Stimulated activated CD4-positive, alpha-beta T cell treated with anti-CD3 and anti-CD28 coated beads, Interleukin-15, amount 100 ng/mL, for 24 hours (primary cell): ENCODE measurements at places on chromosomes 12 and 14.

GRCh38 chr12:106321139-106321850 lies 18.8 kb downstream of the TCP11L2 start:
- no peak for DNase-seq

DNA sequence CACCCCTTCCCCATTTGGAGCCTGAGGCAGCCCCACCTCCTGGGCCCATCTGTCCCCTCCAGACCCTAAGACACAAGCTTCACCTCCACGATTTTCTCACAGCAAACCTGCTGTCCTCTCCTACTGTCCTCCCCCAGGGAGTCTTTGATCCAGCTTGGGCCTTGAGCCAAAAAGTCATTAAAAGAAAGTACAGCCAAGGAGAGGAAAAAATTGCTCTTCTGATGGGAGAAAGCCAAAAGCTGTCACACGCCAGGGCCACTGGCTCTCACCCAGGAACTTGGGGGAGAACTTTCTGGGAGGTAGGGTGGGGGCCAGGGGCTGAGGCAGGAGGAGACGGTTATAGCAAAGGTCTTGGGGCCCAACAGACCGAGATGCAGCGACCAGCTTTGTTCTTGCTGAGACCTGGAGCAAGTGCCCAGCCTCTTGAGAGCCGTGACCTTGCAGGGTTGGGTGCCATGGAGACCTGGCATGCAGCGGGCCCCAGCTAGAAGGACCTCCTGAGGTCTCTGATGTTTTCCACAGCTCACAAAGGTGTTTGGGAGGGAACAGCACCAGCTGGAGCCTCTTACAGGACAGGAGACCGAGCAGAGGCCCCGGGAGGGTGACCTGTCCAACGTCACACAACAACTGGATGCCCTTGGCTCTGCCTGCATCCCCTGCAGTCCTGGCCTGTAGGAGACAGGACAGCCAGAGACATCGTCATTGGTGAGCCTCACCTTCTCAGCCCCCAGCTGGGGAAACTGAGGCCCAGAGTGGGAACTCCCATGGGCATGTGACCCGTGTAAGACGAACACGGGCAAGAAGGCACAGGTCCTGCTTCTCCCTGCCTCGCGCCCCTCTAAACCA lies 124.5 kb downstream of the CALM1 start:
- no peak for DNase-seq

- peak; percentile 94 for DNase-seq
These were observed 6.3 kb downstream of the TNFRSF1A start for GRCh38 chr12:6335451-6336078.

DNA sequence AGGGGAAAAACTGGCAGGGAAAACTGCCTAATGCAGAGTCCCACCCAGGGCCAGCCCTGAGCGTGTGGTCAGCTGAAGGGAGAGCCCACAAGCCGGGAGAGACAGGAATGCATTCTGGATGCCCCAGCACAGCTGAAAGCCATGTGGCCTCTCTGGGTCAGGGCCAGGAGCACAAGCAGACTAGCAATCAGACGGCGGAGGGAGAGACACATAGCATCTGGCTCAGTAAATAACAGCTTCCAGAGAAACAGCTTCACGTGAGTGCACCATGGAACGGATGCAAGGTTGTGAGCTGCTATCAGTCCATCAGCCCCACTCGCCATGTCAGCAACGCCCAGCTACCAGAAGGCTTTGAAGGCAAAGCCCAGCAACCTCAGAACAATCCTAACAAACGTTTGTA lies 28.2 kb upstream of the TMEM106C start:
- no peak for DNase-seq

DNA sequence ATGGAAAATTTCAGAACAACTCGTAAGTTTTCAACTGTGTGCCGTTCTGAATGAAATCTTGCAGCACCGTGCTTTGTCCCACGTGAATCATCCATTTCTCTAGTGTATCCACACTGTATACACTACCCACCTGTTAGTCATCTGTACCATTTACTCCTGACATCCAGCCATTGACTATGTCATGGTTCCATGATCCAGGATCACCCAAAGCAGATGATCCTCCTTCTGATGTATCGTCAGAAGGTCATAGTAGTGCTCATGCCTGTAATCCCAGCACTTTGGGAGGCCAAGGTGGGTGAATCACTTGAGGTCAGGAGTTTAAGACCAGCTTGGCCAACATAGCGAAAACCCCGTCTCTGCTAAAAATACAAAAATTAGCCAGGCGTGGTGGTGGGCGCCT lies 122.9 kb downstream of the PPHLN1 start:
- no peak for DNase-seq

DNA sequence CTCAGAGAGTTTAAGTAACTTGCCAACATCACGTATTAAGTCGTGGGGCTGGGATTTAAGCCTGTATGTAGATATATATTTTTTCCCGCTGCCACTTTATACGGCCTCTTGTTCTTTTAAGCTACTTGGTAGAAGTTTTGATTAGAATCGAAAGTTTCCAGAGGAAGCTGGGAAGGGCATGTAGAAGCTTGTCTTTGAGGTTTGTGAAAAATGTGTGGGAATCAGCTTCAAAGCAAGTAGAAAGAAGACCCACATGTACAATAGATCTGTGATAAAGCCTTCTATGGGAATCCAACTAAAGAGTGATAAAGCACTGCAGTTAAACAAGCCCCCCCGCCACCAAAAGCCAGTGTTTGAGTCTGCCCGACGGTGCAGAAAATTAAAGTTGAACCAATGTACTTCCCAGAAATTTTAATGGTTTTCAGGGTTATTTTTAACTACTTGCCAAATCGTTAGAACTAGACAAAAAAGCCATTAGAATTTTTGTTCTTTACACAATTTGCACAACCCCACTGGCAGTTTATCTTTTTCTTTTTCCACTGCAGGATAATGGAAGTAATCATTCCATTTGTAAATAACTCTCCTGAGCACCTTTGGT lies 25.5 kb downstream of the SERPINA11 start:
- no peak for DNase-seq

GRCh38 chr12:43337571-43338444 lies 214.2 kb downstream of the ADAMTS20 start:
- DNase-seq, result no peak
